MM.1S (cell line): ENCODE measurements at places on chromosomes 2 and 18.

- no peak overlapping the region for H3K27ac ChIP-seq
- H3K4me3 ChIP-seq, result no peak overlapping the region
- H3K27me3 ChIP-seq, result no peaks in the 10 kb centered on the region
- DNase-seq, result no peak
- H3K36me3 ChIP-seq, result no peaks in the 10 kb centered on the region
- no peaks in the 10 kb centered on the region for H3K4me1 ChIP-seq
These were observed 1708.9 kb upstream of the CELF4 start for GRCh38 chr18:39274535-39274934.

GRCh38 chr2:227862741-227863588 is 8.5 kb upstream of the DAW1 start:
- H3K36me3 ChIP-seq, result no peaks in the 10 kb centered on the region
- DNase-seq, result no peak
- no peaks in the 10 kb centered on the region for H3K4me1 ChIP-seq
- no peaks in the 10 kb centered on the region for H3K27me3 ChIP-seq
- H3K27ac ChIP-seq, result no peak overlapping the region

DNA sequence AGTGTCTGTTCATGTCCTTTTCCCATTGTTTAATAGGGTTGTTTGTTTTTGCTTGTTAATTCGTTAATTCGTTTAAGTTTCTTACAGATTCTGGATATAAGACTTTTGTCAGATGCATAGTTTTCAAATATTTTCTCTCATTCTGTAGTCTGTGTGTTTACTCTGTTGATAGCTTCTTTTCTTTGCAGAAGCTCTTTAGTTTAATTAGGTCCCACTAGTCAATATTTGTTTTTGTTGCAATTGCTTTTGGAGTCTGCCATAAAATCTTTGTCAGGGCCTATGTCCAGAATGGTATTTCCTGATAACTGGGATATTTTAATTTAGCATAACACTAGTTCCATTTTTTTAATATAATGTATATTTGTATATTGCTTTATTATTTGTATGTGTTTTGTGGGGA is 1380.1 kb downstream of the SUCLG1 start:
- H3K4me3 ChIP-seq, result no peak overlapping the region
- no peak overlapping the region for H3K27ac ChIP-seq
- no peaks in the 10 kb centered on the region for H3K4me1 ChIP-seq
- DNase-seq, result no peak
- H3K27me3 ChIP-seq, result no peaks in the 10 kb centered on the region

DNA sequence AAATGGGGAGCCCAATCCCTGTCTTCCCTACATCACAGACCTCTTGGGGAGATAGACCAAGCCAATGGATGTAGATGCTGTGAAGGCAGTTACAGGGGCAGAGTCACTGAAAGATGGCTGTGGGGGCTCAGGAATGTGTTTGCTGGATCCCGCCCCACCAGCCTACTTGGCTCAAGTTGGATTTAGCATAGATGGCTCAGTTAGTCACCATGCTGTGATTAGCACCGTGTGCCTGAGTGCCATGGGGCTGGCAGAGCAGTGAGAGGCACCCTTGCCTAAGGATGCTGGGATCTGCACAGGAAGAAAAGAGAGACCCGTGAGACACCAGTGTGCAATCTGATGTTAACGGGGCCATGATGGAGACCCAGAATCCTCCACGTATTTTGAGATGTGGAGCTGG is 228.3 kb downstream of the DYSF start:
- H3K4me1 ChIP-seq, result no peaks in the 10 kb centered on the region
- DNase-seq, result no peak
- no peaks in the 10 kb centered on the region for H3K36me3 ChIP-seq
- no peak overlapping the region for H3K27ac ChIP-seq
- H3K4me3 ChIP-seq, result no peak overlapping the region

DNA sequence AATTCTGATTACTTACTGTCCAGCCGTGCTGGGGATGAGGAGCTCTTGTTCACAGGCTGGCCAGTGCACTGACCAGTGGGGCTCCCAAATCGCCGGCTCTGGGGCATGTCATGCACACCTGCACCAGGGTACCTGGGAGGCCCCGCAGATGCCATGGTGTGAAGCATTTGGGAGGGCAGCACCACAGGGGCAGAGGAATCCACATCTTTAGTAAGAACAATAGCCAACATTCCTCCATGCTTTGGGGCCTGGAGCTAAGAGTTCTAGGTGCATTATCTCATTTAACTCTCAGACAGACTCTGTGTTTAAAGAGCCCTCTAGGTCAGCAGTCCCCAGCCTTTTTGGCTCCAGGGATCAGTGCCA is 104.2 kb downstream of the ACKR3 start:
- no peaks in the 10 kb centered on the region for H3K4me1 ChIP-seq
- no peaks in the 10 kb centered on the region for H3K27me3 ChIP-seq
- H3K27ac ChIP-seq, result no peak overlapping the region
- no peak for DNase-seq
- no peaks in the 10 kb centered on the region for H3K36me3 ChIP-seq
- no peak overlapping the region for H3K4me3 ChIP-seq

- H3K4me1 ChIP-seq, result no peaks in the 10 kb centered on the region
- H3K4me3 ChIP-seq, result no peak overlapping the region
- H3K27ac ChIP-seq, result no peak overlapping the region
- no peaks in the 10 kb centered on the region for H3K27me3 ChIP-seq
- no peaks in the 10 kb centered on the region for H3K36me3 ChIP-seq
These were observed 670.3 kb downstream of the NR4A2 start for GRCh38 chr2:155662224-155662623.
